ENCODE measurements at places on chromosomes 2 and 18.

- DNase-seq: no peak
Observed at GRCh38 chr2:109129356-109129920, 433 bp downstream of the SH3RF3 start.

DNA sequence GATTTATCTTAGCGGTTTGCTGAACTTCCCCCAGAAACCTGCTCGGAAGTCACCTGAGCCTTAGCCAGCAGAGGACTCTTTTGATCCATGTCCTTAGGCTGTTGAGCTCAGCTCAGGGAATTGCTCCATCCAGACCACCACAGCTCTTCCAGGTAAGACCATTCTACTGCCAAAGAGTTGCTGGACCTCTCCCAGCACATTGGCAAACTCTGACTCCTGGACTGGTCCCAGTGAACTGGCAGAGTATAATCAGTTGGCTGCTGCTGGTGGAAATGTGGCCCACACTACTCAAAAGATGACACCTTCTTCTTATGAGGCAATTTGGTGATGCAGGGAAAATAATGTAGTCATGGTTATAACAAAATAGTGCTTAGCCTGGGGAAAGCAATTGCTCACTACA, 308.8 kb upstream of the FIGN start:
- DNase-seq: no peak

GRCh38 chr2:149000158-149000938, 38.2 kb upstream of the LYPD6B start:
- no peak for DNase-seq

GRCh38 chr2:26970928-26971627, 641 bp downstream of the MAPRE3 start:
- no peak for DNase-seq

DNA sequence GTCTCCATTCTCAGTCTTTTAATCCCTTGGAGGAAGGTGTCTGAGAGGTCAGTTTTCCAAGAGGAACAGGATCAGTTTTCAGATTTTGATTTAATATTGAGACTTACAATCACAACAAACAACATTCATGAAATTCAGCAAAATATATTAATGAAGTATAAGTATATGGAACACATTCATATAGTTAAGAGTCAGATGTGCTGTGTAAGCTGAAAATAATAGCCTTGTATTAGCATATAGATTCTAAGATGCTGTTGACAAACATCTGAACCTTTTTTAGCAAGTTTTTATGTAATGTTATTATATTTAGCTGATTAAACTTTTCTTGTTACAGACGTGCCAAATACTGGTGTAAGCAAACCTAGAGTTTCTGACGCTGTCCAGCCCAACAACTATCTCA, 163.9 kb downstream of the PKP4 start:
- DNase-seq: no peak
